Fibroblast of the aortic adventitia (primary cell): ENCODE measurements at places on chromosomes 16 and 17.

DNA sequence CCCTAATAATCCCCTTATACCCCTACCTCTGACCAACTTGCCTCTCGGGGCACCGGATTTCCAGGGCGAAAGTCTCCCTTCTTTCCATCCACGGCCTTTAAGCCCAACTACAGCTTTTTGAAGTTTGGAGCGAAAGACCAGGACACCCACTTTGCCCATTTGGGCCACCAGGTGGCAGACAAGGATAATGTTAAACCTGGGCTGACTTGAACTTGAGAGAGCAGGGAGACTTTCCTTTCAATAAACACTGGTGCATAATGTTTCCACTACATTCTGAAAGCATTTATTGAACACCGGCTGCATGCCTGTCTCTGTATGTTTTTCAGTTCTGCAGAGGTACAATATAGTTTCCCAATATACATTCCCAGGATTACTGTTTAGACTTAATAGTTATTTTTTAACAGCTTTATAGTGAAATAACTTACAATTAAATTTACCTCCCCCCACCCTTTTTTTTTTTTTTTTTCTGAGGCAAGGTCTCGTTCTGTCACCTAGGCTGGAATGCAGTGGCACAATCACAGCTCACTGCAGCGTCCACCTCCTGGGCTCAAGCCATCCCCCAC lies 6.9 kb upstream of the CES3 start:
- DNase-seq, result peak; percentile 83

DNA sequence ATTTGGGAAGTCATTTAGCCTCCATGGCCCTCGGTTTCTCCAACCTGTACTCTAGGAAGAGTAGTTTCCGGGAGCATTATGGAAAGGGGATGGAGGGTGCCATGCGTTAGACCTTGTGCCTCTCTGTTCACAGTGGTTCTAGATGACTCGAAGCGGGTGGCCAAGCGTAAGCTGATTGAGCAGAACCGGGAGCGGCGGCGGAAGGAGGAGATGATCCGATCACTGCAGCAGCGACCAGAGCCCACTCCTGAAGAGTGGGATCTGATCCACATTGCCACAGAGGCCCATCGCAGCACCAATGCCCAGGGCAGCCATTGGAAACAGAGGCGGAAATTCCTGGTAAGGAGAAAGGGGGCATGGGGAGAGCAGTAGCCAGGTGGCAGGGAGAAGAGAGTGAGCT lies 15.9 kb downstream of the NR1D1 start:
- no peak for DNase-seq

DNA sequence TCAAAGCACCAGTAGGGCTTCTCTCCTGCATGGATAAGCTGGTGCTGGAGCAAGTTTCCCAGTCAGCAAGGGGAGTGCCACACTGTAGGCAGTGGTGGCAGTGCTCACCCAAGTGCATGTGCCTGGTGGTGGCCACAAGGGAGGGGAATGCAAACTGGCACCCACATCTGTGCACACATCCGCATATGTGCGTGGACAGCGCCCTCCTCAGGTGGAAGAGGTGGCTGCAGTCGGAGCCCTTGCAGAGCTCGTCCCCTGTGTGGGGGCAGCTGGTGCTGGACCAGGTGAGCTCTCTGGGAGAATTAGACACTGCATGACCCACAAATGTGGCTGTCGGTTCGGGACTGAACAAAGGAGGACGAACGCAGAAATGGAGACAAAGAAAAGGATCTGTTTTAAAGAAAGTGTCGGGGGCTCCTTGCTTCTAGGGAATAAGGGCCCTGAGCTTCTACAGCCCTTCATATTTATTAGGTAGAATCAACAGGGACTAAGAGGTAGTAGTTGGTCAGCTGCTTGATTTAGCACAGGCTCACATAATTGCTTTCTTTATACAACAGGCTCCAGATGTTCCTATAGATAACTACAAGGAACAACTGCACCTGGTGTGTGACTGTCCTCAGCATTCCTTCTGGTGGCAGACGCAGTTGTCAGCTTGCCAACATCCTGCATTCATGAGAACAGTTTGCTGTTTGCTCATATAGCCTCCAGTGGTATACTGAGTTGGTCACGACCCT lies 5.3 kb upstream of the ZNF689 start:
- peak; percentile 12 for DNase-seq

DNA sequence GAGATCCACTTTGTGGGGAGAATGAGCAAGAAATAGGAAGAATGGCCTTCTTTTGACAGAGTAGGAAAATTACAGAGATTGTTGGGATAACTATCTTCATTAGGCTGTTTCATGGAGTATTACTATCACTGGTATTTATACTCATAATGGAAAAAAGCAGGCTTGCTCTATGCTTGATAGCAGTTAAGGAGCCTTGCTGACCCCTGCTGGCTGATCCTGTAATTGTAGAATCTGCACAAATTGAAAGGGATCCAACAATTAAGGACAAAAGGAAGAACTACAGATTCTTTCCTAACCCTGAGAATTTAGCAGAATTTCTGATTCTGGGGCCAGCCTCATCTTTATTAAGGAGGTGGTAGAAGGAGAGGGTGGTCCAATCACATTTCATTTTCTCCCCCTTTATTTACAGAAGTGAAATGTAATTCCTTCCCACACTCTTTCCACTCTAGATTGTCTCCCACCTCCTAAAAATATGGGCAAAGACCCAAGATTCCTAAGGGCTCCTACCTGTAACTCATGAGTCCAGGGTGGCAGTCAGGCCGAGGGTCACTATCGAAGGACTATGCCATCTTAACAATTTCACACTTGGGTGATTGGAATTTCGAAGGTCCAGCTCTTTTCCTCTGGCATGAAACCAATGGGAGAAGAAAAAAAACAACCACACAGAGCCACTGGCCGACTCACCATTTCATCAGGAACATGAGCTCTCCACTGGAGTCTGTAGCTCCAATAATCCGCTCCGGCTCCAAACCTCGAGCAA lies 26.3 kb downstream of the NFE2L1 start:
- peak; percentile 91 for DNase-seq

DNA sequence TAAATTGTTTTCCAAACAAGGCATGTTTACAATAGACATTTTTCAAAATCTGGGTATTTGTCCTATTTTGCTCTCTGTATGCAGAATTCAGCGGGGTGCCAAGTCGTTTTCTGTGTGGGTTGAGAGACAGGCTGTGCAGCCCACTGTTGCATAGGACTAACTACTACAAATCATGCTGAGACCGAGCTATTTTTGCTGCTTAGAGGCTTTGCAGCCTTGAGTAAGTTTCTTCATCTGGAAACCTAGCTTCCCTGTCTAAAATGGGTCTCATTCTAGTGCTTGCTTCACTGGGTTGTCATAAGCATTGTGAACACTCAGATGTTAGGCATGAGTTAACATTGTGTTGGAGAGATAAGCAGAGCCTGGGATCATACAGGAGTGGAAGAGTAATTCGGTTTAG lies 1.3 kb downstream of the PRPSAP2 start:
- DNase-seq, result peak; percentile 81

- DNase-seq, result no peak
These were observed 33.7 kb upstream of the MFSD6L start for GRCh38 chr17:8832711-8833352.

DNA sequence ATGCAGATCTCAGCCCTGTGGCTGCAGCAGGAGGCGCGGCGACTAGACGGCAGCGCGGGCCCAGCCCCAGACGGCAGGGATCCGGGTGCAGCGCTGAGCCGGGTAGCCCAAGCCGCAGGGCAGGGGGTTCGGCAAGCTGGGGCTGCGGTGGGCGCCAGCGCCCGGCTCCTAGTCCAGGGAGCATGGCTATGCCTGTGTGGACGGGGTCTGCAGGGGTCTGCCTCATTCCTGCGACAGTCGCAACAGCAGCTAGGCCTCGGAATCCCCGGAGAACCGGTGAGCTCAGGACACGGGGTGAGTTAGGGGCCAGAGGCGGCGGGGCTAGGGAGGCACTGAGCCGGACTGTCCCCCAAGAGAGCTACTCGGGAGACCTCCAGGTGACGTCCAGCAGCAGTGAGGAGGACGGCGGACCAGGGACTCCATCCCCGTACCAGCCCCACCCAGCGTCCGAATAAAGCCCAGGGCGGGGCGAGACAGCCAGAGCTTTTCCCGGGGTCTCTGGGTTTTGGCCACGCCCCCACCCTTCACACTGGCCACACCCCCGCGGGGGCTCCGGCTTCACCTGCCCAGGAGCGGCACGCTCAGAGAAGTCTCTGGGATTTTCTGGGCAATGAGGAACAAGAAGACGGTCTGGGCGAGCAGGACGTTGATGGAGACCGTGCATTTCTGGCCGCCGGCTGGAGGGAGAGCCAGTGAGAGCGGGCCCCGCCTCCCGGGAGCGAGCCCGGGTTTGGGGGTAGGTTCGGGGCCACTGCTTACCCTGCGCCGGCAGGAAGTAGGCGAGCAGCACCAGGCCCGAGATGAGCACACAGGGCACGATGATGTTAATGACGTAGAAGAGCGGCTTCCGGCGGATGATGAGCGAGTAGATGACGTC lies 1.1 kb downstream of the C17orf107 start:
- no peak for DNase-seq

- DNase-seq, result peak; percentile 56
These were observed 1.9 kb downstream of the PHF12 start for GRCh38 chr17:28949185-28950016.

DNA sequence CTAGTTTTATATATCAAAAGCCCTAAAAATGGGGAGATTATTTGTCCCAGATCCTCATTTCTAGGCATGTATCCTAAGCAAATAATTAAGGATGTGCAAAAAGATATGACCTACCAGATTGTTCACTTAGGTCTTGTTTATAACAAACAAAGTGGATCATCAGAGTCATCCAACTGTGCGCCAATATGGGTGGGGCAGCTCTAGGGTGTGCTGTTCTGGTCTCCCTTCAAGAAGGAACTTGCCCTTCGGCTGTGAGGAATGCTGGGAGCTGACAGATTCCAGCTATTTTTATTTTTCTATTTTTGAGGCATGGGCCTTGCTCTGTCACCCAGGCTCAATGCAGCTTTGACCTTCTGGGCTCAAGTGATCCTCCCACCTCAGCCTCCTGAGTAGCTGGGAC lies 13.8 kb downstream of the CHP2 start:
- no peak for DNase-seq
